ENCODE measurements at places on chromosomes 5 and 9. TPM values are rescaled to one million over a fixed set of nuclear protein-coding genes. Genes with fewer than 3 reads are reported as not detected.

DNA sequence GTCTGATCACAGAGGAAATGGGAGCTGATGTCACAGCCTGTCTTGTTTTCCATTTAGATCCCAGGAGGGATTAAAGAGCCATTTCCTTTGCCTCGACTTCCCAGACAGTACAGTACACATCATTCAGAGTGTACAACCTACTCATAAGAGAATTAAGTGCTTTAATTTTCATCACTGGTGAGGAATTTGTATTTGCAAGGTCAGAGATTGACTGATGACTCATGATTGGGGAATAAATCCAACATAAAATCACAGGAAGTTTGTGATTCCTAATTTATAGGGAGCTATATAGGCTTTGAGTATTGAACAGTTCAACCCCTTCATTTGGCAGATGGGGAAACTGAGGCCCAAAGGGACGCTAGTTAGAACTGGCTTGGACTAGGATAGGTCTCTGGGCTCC is 4.1 kb upstream of the TOMM5 start:
- DNase-seq: peak; percentile 61

- peak; percentile 66 for DNase-seq
Measured at GRCh38 chr9:134641173-134641989, at the start of gene COL5A1. TSS of gene COL5A1 (plus strand) at chr9:134641803. CDS start at chr9:134642188, 385 bp downstream.

DNA sequence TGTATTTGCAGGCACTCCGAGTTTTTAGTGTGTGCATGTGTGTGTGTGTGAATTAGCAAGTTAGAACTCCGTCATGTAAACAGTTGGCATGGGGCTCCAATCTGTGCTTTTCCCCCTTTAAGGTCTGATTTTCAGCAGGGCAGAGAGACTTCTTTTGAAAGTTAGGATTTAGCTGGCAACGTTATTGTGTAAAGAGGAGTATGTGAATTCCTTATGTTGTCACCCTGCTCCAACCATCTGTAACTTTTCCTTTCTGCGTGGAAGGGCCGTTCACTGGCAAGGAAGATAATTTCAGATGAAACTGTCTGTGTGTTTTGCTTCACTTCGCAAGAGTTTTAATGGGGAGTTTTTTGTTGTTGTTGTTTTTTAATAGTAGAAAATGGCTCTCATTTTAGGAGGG is 332 bp downstream of the SGCD start:
- no peak for DNase-seq

- DNase-seq: no peak
Measured at GRCh38 chr9:15531380-15531779, 20.6 kb upstream of the PSIP1 start.

DNA sequence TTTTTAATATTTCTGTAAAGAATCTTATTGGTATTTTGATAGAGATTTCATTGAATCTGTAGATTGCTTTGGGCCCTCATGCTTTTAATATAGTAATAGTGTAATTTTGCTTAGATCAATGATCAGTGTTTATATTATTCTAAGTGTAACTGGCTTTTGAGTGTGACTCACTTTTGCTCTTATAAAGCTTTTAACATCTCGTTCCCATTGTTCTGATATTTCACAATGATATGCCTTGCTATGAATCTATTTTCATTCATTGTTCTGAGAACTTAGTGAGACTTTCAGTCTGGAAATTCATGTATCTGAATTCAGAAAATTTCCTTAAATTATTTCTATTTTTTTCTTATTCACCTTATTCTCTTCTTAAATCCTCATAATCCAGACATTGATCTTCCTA is 13.5 kb upstream of the MAMDC2 start:
- DNase-seq: peak; percentile 73

GRCh38 chr5:79255786-79256557 is 20.0 kb downstream of the JMY start:
- peak; percentile 54 for DNase-seq

GRCh38 chr5:72472666-72473422 is 34.4 kb downstream of the ZNF366 start:
- DNase-seq: no peak

- no peak for DNase-seq
Measured at GRCh38 chr9:94864862-94865509, 138.5 kb downstream of the AOPEP start.

GRCh38 chr5:165003283-165003682 is 1497.9 kb downstream of the MAT2B start:
- DNase-seq: no peak

GRCh38 chr9:131019388-131020239 is 10.6 kb downstream of the LAMC3 start:
- DNase-seq: no peak

ARSI gene
- 5.8 TPM for total RNA-seq

IFNB1 gene
- total RNA-seq: 0.26 TPM

IDNK gene
- total RNA-seq: 3.7 TPM

C8G gene
- 0.79 TPM for total RNA-seq

C9orf153 gene
- 0.26 TPM for total RNA-seq

KIAA0825 gene
- 0.51 TPM for total RNA-seq
